ENCODE measurements at places on chromosomes 2 and 18.

- DNase-seq = no peak
Measured at GRCh38 chr2:201901786-201902185, 95.4 kb downstream of the CDK15 start.

- no peak for DNase-seq
Measured at GRCh38 chr2:157501026-157501425, 57.1 kb upstream of the CYTIP start.

- no peak for DNase-seq
Measured at GRCh38 chr18:56210520-56210919, 427.9 kb downstream of the TXNL1 start.

- no peak for DNase-seq
Measured at GRCh38 chr2:54559593-54560145, 103.5 kb downstream of the SPTBN1 start.

DNA sequence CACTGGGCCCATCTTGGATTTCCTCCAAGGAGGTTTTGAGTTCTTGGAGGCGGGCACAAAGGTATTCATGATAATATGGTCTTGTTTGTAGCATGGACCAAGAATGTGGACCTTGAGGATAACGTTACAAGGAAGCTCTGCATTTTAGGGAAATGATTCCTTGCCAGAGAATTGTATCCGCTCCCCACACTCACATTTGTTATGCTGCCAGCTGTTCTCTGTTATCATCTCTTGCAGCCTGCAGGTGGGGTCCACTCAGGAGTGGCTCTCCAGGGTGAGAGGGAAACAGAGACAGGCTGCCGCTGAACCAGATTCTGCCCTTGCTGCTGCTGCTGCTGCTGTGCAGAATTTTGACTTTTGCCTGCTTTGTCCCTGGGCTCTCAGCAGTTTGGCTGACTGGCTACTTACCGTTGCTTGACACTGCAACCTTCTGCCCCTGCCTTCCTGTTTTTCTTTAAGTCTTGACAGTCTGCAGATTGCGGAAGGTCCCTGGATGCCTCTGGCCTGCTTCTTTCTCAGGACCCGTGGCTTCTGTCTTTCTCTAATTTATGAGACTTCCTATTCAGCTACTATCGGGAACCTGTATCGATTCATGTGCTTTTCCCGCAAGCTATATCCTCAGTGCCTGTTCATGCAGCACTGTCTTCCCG is 122.3 kb upstream of the DOCK10 start:
- DNase-seq = no peak

GRCh38 chr2:457792-458424 is 170.0 kb upstream of the ALKAL2 start:
- DNase-seq = no peak

DNA sequence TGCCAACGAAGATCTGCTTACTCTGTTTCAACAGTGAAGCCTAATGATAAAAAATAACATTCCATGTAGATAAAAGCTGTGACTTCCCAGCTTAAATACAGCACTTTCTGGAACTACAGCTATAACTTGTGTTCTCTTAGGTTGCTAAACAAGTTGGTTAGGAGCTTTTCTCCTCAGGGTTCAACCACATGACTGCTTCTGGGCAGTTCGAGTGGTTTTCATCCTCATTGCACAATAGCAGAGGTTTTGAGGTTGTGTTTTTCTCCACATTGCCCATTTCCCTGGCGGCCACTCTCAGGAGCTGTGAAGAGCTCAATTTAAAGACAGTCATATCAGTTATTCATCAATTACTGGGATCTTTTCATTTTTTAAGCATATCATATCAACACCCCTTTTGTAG is 102.2 kb upstream of the CYP1B1 start:
- peak; percentile 55 for DNase-seq

- DNase-seq = no peak
Measured at GRCh38 chr18:68925268-68925667, 127.4 kb downstream of the CCDC102B start.

DNA sequence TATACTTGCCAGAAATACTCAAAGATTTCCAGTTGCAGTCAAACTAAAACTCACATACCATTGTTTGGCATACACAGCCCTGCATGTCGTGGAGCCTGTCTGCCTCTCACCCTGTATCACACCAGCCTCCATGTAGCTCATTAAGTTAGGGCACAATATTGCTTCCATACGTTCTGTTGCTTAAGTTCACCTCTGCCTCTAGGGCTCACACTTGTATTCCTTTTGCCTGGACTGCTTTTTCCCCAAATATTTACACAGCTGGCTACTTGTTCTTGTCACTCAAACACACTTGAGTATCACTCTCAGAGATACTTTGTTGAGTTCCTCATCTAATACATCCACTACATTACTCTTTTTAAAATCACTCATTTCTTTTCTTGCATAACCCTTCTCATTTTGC is 83.1 kb downstream of the PTH2R start:
- no peak for DNase-seq

DNA sequence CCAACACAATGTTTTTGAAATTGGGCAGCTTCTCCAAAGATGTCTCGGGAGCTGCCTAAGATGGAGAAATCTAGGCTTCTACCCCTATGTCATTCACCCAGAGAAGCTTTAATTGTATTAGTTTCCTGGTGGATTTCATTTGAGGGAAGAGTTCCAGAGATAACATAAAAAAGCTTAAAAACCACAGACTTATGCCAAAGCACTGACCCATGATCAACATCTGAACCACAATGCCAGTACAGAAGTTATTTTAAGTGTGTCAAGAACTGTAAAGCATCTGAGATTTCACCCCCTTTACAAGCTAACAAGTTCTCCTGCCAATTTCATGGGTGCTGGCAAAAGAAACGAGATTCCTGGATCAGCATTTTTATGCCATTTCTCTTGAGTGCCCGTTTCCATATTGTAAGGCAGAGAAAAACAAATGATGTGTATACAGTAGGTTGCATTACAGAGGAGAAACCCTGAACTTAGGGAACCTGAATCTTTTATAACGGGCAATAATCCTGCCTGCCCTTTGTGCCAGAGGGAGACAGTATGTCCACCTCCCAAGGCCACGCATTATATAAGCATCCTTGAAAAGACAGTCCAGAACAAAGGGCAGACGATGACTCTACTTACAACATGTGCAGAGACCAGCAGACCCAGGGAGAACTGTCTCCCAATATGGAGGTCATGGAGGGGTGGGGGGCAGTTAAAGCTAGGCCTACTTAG is 44.1 kb downstream of the MREG start:
- no peak for DNase-seq

DNA sequence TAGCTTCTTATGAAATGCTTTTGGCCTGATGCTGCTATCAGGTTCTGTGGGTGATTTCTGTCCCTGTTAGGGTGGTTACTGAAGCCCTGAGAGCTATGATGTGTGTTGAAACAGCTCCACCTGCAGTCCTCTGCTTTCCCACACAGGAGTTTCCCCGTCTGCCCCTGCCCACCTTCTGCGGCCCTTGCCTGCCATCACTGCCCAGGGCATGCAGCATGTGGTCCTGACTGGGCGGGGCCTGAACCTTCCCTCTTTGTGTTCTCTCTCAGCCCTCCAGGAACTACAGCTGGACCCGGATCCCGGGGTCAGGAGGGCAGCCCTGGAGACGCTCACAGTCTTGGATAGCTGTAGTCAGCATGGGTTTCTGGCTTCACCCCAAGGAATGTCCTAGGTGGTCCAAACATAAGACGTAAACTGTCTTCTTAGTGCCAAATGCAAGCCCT is 21.4 kb downstream of the HJURP start:
- DNase-seq = no peak

DNA sequence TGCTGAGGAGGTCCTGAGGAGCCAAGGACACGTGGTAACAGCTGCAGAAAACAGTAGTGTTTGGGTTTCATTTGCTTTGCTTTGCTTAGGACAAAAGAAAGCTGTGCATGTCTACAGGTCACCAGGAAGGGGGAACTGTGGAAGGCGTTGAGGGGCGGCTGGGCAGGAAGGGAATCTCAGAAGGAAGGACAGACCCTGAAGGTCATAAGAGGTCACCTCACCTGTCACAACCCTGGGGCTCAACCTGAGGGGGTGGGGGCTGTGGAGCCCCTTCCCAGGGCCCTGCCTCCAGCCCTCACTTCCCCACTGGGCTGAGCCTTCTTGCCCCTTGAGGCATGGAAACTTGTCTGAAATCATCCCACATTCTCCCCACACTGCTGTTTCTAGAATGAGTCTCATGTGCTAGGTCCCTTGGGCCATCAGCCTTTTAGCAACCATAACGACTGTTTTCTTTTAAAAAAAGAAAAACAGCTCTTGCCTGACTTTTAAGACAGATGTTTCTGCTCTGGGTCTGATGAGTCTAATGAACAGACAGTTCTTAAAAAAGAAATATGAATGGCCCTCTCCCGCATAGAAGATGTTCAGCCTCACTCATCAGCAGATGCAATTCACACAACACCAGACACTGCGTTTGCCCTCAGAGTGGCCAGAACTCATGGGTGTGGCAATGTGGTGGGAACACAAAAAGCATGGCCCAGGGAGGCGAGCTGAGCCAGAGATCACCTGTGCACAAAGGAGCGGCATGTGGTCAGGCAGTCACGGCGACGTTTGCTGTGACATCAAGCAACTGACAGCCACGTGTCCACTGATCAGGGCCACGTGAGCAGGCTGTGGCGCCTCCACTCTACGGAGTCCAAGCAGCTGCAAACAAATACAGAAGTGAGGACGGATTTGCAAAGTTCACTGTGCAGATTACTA is 84.0 kb downstream of the SEPTIN10 start:
- no peak for DNase-seq

DNA sequence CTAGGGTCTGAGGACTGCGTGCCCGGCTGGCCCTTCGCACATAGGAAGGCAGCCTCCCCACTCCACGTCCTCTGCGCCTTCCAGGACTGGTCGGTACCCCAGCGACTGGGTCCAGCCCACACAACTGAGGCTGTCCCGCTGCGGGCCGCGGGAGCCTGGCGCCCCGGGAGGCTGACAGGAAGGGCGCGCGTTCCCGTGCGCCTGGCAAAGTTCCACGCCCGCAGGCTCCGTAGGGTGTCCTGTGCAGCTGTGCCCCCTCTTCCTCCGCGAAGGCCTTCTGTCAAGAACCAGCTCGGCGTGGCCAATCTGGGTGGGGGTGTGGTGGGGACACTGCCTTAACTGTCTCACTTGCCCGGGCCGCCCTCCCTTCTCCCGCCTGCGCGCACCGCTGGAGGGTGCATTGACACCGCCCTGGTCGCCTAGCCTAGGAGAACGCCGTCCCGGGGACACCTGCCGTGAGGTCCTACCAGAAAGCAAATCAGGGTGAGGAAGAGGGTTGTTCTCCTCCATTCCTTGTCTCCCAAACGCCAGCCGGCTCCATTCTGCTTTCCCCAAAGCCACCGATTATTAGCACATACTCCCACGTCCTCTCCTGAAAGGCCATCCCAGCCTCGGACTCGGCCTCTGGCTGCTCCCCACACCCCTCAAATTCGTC is 618 bp upstream of the LYPD1 start:
- no peak for DNase-seq

GRCh38 chr2:227877421-227878310 is 6.2 kb downstream of the DAW1 start:
- no peak for DNase-seq

DNA sequence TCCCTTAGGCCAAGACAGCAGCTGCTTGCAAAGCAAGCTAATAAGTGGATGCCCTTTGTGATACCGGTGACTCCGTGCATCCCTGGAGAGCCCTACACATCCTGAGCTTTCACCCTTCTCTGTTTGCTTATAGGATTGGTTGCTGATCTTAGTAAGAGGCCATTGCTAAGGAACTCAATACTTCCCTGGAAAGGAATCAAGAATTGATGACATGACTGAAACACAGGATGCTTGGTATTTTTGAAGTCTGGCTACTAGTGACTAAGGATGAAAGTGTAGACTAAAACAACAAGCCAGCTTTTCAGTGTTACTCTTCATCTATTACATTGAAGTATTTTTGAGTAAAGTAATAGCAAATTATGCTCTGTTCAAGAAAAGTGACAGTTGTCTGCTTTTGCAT is 123.0 kb upstream of the SERPINE2 start:
- DNase-seq = no peak

- DNase-seq = no peak
Measured at GRCh38 chr2:82814146-82814545, 1644.9 kb downstream of the SUCLG1 start.

GRCh38 chr2:69096326-69097095 is 83.5 kb downstream of the ANTXR1 start:
- no peak for DNase-seq

DNA sequence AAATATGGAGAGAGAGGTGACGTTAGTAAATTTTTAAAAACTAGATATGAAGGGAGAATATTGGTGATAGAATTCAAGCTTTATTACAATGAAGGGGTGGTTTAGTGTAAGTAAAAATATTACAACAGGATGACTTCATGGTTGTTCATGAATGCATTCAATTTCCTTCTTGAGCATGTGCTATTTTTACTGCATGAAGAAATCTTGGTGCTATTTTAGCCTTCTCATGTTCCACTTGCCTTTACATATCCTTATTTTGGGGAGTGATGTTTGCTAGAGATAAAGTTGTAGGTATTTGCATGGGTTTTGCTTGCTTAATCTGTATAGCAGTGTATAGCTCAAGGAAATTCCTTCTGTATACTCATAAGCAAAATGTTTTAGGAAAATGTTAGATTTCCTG is 195.0 kb upstream of the MMADHC start:
- DNase-seq = no peak

- DNase-seq = no peak
Measured at GRCh38 chr18:6256521-6256920, 158.2 kb downstream of the L3MBTL4 start.

- no peak for DNase-seq
Measured at GRCh38 chr18:34738175-34738894, 28.2 kb downstream of the DTNA start.

DNA sequence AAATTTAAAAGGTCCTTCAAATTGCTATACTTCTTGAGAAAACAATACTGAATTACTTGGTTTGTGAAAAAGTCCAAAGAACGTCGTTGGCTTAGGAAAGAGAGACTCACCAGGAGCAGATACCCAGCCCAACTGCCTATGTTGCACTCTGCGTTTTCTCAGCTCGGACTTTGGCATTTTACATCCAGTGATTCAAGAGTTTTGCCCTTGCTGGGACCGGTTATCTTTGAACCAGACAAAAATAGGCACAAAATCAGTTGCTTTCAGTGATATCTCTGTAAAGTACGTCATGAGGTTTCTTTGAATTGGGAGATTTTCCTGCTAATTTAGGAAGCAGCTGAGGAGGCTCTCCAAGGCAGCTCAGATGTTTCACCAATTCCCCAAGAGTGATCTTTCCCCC is 29.3 kb downstream of the FHOD3 start:
- no peak for DNase-seq

DNA sequence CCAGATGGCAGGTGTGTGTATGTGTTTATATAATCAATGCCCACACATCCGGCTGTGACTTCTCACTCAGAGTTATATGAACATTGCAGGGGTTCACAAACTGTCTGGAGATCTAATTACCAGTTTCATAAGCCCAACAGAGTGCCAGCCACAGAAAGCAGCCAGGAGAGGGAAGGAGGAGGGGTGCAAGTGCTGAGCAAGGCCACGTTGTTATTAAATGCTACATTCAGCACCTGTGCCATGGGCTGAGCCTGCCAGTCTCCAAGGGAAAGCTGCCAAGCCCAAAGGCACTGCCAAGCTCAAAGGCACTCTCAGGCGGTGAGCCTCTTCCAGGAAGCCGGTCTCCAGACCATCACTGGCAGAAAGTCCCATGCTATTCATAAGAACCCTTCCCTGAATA is 17.4 kb downstream of the XDH start:
- no peak for DNase-seq

Measured in SIG-M5 (cell line).